ENCODE measurements at places on chromosomes 16 and 17. TPM values are rescaled to one million over a fixed set of nuclear protein-coding genes. Genes with fewer than 3 reads are reported as not detected.

Gene CCDC78
- 5.8 TPM for total RNA-seq

Gene B9D1
- total RNA-seq: 2.1 TPM

DNA sequence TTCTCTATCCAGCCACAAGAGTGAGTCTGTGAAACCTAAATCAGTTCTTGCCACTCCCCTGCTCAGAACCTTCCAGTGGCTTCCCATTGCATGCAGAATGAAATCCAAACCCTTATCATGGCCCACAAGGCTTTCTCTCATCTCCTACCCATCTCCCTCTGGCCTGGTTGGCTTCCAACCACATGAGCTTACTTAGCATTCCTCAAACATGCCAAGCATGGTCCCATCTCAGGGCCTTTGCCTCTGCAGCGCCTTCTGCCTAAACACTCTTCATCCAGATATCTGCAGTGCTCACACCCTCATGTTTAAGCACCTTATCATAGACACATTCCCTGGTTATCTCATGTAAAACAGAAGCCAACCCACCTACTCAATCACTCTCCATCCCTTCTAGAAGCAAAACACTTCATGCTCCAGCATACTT lies 15.5 kb downstream of the TK2 start:
- H3K27ac ChIP-seq: no peak overlapping the region
- peaks cover 2% of the 10 kb centered on the region for H3K36me3 ChIP-seq
- H3K27me3 ChIP-seq: no peaks in the 10 kb centered on the region
- DNase-seq: no peak

Gene TMEM100
- not detected for total RNA-seq

Gene RAB37
- 24.7 TPM for total RNA-seq

Gene HSD11B2
- total RNA-seq: not detected

Gene SPATA22
- total RNA-seq: 0.28 TPM

Gene NCBP3
- total RNA-seq: 53.1 TPM

All from activated naive CD8-positive, alpha-beta T cell treated with anti-CD3 and anti-CD28 coated beads, Interleukin-2, amount 10 ng/mL, durations not matched to agents 7 days and 5 days (primary cell).